Fibroblast of mammary gland (primary cell): ENCODE measurements at places on chromosomes 7 and 10.

- peak; percentile 90 for DNase-seq
These were observed 64.3 kb downstream of the HOXA1 start for GRCh38 chr7:27031289-27032172.

DNA sequence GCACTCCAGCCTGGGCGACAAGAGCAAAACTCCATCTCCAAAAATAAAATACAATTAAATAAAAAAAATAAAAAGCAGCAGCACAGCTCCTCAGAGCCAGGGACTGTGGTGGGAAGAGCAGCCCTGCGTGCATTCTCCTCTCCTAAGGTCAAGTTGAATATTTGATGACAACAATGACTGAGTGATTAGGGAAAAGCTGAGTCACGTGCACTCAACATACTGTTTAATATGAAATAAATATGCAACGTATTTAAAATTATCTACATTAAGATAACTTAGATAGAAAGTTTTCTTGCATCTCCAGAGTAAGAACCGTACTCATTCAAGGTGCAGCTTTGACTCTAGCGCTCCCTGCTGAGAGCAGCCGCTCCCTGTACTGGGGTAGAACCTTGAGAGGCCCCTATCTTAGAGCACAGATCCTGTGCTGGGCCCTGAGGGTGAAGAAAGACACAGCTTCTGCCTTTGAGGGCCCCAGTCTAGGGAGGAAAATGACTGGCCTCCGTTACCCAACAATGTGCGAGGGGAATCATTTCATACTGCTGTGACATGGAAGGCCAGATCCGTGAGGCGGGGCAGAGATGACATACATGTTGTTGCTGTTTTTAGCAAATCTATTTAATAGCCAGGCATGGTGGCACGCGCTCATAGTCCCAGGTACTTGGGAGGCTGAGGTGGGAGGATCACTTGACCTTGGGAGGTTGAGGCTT lies 81.1 kb downstream of the SVIL start:
- no peak for DNase-seq

DNA sequence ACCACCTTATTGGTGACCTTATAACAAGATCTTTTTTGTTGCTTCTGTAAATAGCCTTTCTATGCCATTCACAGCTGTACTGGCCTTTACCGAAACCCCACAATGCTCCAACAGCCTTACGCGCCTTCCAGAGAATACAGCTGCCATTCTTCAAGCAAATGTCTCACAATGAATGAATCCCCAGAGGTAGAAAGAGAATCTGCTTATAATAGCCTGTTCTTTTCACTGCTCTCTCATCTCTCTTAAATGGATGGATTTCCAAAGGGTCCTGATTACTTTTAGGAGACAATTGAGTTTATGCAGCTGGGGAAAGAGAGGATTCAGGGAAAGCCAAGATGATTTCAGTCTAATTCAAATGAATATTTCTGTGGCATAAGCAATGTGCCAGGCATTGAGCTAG lies 183.1 kb upstream of the PDE1C start:
- DNase-seq = no peak

- no peak for DNase-seq
These were observed 39.0 kb downstream of the BZW2 start for GRCh38 chr7:16684935-16685334.

GRCh38 chr7:90025771-90026170 lies 128.5 kb upstream of the STEAP1 start:
- no peak for DNase-seq

DNA sequence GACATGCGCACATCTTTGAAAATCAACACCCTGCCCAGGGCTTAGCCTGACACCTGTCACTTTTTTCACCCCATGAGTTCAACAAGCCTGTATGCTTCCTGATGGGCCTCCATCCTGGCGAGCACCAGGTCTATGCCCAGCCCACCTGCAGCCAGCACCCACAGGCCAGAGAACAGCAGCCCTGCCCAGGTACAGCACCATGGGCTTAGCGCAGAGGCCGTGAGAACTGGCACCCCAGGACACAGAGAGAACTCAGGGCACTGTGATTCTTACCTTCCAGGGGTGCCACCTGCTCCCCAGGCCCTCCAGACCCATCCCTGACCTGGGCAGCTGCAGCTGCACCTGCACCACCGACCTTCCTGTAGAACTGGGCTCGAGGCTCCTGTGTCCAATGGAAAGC lies 536.6 kb downstream of the TCERG1L start:
- no peak for DNase-seq
